ENCODE measurements at places on chromosomes 6 and 20.

DNA sequence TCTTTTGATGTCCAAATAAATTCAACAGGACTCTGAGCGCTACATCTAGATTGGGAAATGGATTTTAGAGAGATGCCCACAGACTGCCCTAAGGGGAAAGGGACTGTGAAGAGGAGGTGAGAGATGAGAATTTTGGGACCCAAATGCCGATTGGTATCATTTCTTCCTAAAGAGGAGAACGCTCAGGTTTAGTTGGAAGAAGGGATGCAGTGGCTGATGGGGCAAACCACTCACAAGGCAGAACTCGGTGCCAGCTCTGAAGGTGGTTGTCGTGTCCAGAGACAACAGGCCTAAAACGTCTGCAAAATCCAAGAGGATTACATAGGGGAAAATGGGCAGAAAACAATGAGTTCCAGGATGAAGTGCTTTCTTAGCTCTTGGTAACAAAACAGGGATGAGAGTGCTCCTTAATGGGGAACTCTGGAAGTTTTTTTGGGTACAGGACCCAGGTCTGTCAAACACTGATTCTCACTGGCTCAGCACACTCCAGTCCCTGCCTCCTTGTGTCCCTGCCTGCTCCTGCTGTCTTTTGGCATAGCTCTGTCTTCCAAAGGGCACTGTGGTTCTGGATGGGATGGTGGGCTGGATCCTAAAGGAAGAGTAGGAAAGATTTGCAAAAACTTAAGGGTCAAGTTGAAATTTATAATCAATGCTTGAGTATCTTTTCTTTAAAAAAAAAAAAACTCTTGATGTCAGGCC lies 29.0 kb downstream of the NEDD9 start:
- no peak for DNase-seq

DNA sequence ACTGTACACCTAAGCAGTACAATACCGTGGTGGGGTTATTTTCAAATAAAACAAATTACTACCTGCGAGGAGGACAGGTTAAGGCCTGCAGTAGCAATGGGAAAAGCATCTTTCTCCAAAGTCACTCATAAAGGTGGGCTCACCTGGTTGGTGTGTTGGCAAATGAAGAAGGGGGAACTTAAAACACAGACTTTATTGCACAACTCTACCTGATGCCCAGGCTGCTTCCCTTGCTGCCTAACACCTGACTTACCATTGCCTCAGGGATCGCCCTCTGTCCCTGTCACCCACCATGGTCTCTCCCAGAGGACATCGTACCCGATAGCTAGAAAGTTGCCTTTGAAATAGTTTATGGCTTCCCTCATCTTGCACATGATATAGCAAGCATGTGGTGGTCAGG lies 53.6 kb downstream of the GNAS start:
- DNase-seq: no peak

DNA sequence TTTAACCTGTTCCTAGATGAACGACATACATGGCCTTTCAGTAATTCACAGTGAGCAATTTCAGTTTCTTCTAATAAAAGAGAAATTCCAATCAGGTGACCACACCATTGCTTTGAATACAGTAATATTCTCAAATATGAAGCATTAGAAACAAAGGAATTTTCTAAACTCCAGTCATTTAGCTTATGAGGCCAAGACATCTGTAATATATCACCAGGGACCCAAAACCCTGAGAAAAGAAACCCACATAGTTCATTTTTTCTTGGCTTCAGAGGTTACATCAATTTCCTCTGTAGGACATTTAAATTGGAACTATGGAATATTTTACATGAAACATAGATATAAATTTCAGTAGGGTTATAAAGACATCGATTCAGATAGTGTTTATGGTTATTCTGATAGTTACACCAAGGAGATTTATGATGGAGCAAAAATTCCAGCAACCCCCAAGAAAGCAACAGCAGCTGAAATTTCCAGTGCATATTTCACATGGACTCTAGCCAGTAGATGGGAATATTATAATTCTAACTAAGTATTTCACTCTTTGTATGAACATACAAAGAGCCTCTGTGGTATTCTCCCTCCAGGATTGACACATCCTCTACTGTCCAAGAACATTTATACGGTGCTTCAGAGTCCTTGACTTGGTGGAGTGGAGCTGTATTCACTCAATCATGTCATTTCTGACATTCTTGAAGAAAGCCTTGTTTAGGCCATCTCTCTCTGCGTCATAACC lies 82.9 kb downstream of the ADGRG6 start:
- no peak for DNase-seq

DNA sequence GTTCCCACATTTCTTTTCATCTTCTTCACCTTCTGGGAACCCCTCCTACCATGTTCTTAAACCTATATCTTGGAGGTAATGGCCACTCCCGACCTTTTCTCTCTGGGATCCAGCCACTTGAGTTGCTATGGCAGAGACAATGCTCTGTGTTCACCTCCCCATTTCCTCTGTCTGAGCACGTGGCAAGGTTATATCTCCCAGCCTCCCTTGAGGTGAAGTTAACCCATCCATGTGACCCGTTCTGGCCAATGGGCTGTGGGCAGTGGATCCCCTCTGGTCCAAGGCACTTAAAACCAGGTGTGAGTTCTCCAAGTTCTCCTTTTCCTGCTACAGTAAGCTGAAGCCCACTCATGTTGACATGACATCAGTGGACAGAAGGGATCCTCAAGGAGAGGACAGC lies 261.4 kb downstream of the LRFN2 start:
- no peak for DNase-seq

DNA sequence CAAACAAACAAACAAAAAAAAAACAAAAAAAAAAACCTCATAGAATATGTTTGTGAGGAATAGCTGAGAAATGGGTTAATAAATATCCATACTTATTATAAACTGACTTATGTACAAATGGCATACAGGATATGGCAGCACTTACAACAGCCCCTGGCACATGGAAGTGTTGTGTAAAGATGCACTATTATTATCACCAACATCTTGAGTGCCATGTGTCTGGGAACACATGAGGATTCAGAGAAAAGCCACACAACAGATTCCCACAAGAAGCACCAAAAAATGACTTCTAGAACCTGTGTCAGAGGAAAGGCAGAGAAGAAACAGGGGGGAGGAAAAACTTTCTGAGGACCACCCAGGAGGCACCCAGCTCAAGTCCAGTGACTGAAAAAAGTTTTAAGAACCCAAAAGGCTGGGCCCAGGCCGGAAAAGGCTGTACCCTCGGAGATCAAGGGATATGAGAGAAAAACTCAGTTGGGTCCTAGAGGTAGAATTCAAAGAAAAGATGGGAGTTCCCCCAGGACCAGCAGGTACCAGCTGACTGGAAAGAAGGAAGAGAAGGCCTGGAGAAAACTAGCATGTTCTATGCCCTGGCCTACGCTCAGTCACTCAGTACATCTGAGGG lies 9.4 kb upstream of the TAF8 start:
- DNase-seq: no peak

GRCh38 chr6:13044390-13044789 lies 283.9 kb downstream of the TBC1D7 start:
- no peak for DNase-seq

DNA sequence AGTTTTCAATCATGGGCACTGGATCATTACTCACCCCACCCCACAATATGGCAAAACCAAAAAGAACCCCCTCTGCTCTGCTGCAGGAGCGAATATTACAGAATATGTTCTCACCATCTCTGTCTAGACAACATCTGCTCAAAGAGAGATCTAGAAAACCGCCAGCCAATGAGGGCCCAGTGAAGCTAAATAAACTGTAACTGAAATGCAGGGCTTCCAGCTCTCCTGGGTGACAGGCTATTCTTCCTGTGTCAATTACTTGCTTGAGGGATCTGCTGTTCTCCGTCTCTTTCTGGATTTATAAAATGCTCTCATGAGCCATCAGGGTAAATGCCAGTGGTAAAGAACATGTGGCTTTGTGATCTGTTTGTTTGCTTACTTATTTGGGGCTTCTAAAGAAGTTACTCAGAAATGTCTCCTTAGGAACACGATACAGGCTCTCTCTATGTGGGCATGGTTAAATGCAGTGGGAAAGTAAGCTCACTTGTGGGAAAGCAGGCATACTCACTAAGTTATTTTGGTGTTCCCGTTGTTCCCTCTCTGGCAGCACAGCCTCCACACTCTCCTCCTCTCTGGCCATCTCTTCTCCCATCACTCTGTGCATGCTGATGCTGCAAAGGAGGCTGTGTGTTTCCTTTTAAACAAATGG lies 44.8 kb downstream of the TTI1 start:
- DNase-seq: no peak

All from activated CD4-positive, CD25-positive, alpha-beta regulatory T cell (primary cell).